ENCODE measurements at places on chromosomes 4 and X. TPM values are rescaled to one million over a fixed set of nuclear protein-coding genes. Genes with fewer than 3 reads are reported as not detected.

The LIMCH1 gene
- 104 TPM for total RNA-seq

The SAGE1 gene
- not detected for total RNA-seq

The CLIC2 gene
- 3.8 TPM for total RNA-seq

The METTL14 gene
- 25.0 TPM for total RNA-seq

The CXCL11 gene
- not detected for total RNA-seq

The MAGEC2 gene
- not detected for total RNA-seq

The AWAT2 gene
- not detected for total RNA-seq
